ENCODE measurements at places on chromosomes 3 and 15. TPM values are rescaled to one million over a fixed set of nuclear protein-coding genes. Genes with fewer than 3 reads are reported as not detected.
A peak's percentile ranks its signal among the peaks of the same experiment; 100 is the strongest.

DNA sequence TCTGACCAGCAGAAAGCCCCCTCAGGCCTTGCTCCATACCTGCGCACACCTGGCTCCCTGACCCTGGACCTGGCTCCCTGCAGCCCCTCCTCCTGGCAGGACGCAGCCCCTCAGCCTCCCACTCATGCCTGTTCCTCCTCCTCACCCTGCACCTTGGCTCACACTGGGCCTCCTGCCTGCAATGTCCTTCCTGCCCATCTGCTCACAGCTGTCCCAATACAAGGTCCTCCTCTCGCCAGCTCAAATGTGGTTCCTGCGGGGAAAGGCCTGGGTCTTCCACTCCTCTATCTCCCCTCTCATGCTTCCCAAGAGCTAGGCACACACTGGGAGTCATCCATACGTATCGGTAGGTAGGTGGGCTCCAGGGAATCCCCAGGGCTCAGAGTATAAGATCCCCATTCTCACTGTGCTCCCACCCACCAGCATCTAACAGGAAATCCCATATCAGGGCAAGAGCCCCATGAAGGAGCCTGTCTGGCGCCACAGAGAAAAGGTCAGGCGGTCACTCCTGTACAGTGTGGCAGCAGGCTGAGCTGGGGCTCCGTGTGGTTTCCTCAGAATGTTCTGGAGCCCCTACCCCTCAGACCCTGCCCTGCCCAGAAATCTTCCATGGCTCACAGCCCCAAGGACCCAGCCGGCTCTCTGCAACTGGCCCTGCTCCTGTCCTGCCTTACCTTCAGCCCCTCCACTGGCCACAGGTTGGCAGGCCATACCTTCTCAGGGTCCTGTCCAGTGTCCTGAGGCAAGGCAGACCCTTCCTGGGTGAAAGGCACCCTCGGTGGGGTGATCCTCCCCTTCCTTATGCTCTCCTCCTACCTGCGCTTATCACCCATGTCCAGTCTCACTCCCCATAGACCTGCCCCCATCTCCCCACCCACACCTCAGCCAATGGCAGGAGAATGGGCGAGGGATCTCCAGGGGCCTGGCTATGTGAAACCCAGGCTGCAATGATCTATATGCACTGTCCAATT lies 10.9 kb downstream of the PLCD1 start:
- no peak for DNase-seq

- peak; percentile 14 for DNase-seq
Observed at GRCh38 chr3:42717306-42717705, 14.7 kb upstream of the HHATL start.

Gene GABRG3
- not detected for total RNA-seq

Gene CD86
- total RNA-seq, result 0.39 TPM

GRCh38 chr3:149214702-149215101 lies 6.9 kb downstream of the CP start:
- no peak for DNase-seq

DNA sequence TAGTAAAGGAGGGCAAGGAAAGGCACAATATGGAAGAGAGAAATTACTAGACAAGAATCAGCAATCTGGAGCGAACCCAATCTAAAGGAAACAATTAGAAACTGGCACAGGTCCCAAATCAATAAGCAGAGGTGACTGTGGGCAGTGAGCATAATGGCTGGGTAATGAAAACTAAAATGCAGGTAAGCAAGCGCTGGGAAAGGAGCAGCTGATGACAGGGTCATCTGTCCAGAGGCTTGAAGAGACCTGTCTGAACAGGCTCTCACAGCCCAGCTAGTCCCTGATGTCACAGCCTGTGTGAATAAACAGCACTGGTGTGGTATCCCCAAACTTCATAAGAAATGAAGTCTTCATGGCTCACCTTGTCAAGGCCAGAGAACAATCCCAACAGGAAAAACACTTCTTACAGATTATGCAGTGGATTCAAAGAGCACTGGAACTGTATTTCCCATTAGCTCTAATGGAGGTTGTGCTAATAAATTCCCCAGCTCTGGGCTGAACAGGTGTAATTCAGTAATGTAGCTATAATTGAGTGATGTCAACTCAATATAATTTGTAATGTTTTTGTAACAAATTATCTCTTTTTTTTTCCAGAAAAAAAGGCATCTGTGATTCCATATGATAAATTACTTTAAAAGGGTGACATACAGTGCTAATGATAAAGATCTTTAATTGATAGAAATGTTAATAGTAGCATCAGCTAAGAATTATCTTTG lies 197.3 kb downstream of the FHIT start:
- DNase-seq, result no peak

- no peak for DNase-seq
Observed at GRCh38 chr15:31732726-31733125, 297.6 kb upstream of the CHRNA7 start.

- no peak for DNase-seq
Observed at GRCh38 chr15:81253846-81254245, 57.2 kb downstream of the IL16 start.

- DNase-seq, result peak; percentile 19
Observed at GRCh38 chr15:92377083-92377789, 16.4 kb upstream of the ST8SIA2 start.

DNA sequence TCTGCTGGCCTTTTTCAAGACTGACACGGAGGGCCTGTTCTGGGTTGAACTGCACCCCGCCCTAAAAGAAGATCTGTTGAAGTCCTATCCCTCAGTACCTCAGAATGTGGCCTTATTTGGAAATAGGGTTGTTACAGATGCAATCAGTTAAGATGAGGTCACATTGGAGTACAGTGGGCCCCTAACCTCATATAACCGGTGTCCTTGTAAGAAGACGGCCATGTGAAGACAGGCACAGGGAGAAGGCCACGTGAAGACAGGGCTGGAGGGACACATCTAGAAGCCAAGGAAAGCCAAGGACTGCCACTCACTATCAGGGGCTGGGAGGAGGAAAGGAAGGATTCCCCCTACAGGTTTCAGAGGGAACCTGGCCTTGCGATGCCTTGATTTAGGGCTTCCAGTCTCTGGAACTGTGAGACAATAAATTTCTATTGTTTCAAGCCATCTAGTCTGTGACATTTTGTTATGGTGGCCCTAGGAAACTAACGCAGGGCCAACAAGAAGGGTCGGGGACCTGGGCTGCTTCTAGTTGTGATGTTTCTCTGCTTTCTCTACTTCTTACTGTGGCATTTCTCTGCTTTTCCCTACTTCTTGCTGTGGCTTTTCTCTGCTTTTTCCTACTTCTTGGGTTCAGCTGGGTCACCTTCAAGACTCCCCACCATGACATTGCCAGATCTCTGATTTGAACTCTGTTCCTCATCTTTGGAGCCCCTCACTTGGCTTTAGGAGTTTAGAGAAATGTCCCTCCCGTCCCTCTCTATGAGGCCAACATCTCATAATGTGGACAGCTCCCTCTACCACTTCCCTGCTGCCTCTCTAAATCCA lies 4.8 kb upstream of the CCDC174 start:
- no peak for DNase-seq

DNA sequence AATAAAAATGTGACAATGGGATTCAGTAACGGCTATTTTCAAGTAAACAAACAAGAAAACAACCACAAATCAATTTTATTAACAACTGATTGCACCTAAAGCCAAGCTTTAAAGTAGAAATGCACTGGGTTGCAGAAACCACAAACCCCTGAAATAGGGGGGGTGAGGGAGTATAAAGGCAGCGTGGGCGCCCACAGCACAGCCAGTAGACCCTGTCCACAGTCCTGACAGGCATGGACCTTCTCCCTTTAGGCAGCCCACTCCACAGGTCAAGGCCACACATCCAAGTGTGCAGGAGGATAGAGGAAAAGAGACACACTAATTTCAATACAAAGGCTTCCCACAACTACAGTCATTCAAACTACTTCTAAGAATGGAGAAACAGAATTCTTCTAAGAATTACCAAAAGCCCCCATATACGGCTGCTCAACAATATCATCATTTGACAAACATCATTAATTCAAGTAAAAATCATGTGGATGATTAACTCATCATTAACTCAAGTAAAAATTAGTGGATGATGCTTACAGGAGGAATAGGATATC lies 48.7 kb downstream of the CHSY1 start:
- no peak for DNase-seq

Gene PIERCE2
- total RNA-seq, result 6.5 TPM

Gene WDR93
- total RNA-seq, result not detected

DNA sequence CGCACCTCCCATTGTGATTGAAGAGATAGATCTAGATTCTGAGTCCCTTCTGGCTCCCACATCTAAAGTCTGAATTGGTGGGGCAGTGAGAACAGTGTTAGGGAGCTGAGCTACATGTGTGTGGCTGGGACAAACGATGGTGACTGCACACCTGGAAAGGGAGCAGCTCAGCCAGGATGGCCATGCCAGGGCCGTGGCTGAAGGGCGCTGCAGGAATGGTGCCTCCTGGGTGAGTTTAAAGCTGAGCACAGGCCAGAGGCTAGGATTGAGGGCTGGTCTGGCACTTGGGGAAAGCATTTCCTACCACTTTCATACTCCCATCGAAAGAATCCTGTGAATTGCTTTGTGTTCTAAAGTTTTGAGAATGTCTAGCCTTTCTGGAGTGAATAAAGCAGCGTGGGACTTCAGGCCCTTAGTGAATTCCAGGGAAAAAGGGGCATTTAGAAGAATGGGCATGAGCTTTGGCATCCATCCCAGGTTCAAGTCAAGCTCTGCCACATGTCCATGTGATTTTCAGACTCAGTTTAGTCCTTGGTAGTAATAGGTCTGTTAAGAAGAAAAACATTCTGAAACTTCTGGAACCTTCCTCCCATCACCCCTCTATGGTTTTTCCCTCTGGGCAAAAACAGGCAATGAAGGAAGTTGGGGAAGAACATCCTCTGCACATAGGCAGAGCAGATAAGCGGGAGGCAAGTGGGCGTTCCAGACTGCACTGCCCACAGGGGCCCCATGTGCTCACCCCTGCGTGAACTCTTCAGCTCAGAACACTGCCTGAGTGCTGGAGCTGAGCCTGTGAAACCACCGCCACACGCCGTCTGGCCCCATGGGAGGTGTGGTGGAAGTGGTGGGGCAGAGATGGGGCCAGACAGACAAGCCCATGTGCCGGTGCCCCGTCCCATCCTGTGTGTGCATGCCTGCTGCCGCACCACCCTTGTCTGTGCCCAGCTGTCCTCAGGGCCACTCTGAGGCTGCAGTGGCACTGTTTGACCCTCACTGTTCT lies 12.9 kb upstream of the CPNE9 start:
- no peak for DNase-seq

Gene PLA2G4F
- not detected for total RNA-seq

Gene MST1R
- total RNA-seq, result 0.21 TPM

Gene CPA3
- total RNA-seq, result not detected

Gene GCSAM
- not detected for total RNA-seq

Gene BCL2A1
- total RNA-seq, result not detected

DNA sequence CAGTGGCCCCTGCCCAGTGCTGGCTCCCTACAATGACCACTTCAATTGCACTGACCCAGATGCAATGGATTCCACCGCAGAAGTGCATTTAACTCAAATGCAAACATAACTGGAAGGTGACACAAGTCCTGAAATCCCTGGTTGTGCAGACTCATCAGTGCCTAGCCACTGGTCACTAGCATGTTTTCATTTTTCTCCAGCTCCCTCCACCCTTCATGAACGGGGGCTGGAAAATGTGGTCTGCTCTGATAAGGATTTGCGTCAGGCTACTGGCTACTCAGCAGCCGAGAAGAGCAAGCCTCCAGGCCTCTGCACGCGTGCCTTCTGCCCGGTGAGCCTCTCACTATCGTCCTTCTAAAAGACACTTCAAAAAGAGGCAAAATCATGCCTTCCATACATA lies 27.4 kb upstream of the FURIN start:
- DNase-seq, result no peak

DNA sequence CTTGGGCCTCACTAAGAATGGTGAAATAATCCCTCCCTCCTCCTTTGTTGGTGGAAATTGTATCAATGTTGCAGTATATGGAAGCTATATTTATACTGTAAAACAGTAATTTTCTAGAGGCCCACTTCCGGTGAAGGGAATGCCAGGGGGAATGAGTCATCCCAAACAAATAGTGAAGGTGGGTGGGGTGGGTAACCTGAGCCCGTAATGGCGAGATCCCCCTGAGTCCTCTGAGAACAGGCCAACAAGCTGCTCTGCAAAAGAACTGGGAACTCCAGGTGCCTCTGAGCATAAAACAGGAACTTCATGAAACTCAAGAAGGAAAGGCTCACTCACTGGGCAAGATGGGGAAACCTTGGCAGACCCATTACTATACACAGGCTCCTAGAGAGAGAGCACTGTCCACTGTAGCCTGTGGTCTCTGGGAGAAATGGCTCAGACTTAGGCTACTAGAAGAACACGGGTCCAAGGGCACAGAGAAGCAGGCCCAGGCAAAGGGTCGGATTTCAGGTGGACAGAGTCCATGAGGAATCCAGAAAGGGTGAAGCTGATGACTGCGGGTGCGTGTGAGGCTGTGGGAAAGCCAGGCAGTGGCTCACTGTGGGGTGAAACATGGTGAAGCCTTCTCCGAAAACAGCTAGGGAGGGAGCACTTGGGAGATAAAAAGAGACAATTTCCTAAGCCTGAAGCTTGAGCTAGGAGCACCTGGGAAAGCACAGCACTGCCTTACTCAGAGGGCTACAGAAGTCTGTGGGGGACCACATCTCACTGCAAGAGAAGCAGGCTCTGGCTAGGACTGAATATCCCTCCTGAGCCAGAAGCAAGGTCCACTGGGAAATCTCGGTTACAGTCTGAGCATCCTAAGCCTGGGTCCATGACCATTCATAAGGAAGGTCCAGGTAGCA lies 19.8 kb downstream of the LARP6 start:
- peak; percentile 82 for DNase-seq

- no peak for DNase-seq
Observed at GRCh38 chr3:171427771-171428320, 32.4 kb downstream of the TNIK start.

Gene CD276
- total RNA-seq, result 62.2 TPM

Gene FOXB1
- not detected for total RNA-seq

Gene PLA2G4E
- total RNA-seq, result not detected

DNA sequence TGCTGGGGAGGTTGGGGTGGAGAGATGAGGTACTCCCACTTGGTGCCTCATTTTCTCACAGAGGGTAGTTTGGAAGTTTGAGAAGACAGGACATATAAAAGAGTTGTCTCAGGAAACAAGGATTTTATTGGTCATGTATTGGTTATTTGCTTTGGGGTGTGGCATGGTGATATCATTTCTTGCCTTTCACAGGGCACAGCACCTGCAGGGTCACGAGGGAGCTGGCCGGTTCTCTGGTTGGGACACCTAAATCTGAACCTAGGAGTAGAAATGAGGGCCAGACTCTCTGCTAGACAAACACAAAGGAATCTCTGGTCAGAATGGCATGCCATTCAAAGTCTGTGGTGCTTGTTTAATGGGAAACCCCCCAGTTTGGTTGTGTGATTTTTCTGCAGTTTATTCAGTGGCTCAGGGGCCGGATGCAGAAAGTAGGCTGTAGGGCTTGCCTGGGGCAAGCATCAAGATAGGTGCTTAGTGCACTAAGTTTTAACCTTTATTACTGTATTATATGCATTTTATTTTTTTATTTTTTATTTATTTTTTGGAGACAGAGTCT lies 237.7 kb upstream of the EIF1B start:
- DNase-seq, result no peak

DNA sequence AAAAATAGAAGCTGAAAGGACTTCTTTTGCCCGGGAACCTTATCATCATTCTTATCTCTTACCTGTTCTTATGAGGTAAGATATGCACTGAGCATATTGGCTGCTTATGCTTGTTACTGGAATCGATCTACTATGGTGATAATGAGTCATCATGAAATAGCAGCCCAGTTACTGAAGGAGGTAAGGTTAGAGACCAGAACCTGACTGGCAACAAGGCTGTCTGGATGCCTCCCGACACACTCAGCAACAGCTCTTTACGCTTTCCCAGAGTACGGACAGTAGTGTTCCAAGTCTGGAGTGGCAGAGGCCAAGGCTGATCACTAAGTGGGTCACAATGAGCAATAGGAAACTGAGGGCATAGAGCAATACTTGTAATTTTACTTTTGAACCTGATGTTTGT lies 314.1 kb downstream of the NLGN1 start:
- no peak for DNase-seq
